ENCODE measurements at places on chromosomes 7 and 10.

DNA sequence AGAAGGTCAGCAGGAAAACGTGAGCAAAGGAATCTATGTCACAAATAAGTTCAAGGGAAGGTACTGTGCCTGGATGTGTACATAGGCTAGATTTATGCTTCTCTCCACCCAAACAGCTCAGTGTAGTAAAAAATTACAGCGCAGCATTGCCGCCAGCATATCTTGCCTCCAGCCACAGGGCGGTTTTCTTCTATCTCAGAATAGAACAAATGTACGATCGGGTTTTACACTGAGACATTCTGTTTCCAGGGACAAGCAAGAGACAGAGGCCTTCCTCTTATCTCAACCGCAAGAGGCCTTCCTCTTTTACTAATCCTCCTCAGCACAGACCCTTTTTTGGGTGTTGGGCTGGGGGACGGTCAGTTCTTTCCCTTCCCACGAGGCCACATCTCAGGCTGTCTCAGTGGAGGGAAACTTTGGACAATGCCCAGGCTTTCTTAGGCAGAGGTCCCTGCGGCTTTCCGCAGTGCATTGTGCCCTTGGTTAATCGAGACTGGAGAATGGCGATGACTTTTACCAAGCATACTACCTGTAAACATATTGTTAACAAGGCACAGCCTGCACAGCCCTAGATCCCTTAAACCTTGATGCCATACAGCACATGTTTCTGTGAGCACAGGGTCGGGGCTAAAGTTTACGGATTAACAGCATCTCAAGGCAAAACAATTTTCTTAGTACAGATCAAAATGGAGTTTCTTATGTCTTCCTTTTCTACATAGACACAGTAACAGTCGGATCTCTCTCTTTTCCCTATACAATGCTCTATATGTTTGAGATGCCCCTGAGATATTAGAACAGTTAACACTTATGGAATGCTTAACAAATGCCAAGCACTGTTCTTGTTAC is 11.6 kb upstream of the ABHD11 start:
- no peak for DNase-seq

- peak; percentile 27 for DNase-seq
Observed at GRCh38 chr10:88385601-88386203, 197.4 kb downstream of the RNLS start.

DNA sequence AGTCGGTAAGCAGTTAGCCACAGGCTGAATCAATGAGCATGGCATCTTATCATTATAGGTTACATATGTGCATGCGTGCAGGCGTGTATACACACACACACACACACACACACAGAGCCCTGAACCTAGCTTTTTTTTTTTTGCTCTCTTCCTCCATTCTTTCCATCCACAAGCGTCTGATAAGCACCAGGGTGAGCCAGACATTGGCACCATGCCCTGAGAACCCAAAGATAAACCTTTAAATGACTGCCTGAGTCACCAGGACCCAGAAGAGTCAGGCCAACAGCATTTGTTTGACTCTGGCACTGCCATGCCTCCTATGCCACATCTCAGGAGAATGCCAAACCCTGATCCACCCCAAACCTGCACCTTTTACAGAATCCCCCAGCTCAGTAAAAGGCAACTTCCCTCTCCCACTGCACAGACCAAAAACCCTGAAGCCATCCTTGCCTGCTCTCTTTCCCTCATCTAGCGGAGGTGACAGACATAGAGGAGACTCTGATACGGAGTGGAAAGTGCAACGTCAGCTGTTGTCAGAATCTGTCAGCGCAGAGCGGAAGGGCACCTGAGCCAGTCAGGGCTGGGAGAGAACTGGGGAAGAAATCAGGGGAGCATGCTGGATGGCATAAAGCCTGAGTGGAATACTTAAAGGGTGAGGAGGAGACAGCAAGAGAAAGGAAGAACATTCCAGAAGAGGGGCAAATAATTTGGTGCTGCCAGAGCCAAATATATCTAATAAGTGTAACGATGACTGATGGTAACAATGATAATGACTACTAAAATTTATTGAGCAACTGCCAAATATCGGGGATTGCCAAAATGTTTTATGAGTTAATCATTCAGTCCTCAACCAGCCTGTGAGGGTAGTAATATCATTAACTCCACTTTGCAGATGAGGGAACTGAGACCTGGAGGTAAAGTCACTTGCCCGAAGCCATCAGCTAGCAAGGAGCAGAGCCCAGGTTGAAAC is 3.2 kb downstream of the PARP12 start:
- no peak for DNase-seq

DNA sequence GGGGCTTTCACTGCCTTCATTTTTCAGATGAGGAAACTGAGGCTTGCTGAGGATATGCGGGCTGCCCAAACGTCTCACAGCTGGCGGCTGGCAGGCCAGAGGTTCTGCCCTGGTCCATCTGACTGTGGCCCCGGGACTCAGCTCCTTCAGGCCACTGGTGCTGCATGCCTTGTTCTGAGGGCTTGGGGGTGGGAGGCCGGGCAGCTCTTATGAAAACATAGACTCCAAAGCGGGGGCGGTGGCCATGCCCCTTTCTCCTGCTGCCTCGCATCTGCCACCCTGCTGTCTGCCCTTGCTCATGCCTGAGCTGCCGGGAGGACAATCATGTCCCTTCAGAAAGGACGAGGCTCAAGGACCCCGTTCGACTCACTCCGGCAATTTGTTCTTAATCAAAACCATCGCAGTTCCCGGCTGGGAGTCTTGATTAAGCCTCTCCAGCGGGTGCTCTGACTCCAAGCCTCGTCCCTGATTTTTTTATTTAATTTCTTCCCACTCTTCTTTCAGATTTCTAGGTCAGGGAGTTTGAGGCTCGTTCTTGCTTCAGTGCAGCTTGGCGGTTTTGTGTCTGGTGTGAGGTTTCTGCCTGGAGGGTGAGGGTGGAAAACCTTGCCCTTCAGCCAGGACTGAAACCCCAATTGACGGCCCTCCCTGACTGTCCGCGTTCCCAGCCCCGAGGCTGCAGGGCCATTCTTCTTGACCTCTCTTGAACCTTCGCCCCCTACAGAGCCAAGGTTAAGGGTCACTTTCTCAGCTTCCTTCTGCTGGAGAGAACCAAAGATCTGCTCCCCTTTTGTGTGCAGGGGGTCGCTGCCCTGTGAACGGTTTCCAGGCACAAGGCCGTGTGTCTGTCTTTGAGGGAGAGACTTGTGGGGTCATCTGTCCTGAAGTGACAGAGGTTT is 120.8 kb downstream of the DNAJB6 start:
- no peak for DNase-seq

- DNase-seq = no peak
Observed at GRCh38 chr10:34495938-34496337, 319.2 kb downstream of the PARD3 start.

GRCh38 chr10:4527281-4527970 is 298.6 kb upstream of the AKR1E2 start:
- no peak for DNase-seq

DNA sequence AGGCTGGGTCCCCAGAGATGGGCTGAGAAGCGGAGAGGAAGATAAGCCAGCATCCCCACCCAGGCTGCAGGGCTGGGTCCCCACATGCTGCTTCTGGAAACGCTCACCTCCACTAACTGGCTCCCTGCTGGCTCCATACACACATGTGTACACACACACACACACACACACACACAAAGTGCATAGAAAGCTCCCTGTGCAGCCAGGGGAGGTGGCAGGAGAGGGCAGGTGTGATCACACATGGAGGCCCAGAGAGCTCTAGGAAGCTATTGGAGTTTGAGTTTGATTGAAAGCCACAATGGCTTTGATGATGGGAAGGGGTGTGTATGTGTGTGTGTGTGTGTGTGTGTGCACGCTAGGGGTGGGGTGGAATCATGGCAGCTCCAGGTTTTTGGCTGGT is 29.3 kb downstream of the CXCL12 start:
- no peak for DNase-seq

GRCh38 chr7:40802497-40802896 is 667.7 kb downstream of the SUGCT start:
- DNase-seq = no peak

GRCh38 chr7:142703655-142704305 is 45.5 kb upstream of the PRSS1 start:
- DNase-seq = no peak

DNA sequence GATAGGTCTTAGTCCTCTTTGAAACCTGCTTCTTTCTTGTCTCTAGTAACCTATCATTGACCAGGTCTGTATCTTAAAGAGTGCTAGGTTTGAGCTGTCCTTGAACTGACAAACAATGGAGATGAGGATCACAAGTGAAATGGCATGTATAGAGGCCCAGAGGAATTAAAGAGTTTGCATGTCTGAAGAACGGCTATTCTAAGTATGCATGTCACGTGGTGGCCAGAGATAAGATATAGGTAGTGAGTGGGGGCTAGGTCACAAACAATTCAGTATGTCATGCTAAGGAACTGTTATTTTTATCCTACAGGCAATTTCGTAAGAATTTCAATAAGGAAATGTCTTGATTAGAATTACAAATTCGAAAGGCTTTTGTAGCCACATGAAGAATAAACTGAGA is 95.3 kb downstream of the SUGCT start:
- DNase-seq = no peak

- DNase-seq = no peak
Observed at GRCh38 chr10:71582019-71582418, 137.6 kb downstream of the C10orf105 start.

DNA sequence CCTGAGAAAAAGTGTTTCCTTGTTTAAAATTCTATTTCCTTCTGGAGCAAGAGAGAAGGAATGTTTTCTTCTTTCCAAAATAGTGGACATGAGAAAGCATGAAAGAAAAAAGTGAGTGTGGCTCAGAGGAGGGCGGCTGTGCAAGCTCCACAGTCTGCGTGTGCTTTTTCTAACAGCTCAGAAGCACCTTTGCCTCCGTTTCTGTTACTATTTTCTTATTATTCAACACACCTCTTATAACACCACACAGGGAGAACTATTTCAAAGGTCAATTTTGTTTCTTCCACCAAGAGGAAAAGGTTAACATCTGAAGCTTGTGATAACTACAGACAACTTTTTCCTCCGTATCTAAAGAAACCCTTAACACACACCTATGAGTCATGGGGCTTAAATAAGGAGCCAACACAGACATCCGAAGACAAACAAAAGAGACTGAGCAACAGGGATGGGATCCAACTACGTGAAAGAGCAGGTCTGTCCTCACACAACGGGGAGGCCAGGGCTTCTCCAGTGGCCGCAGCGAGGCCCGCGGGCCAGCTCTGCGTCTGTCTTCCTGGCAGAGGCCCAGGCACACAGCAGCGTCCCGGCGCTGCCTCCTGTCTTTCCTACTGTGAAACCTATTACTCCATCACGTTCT is 36.2 kb upstream of the NCAPG2 start:
- no peak for DNase-seq

Measured in NCI-H2081 (cell line).